ENCODE measurements at places on chromosomes 3 and 15.

- DNase-seq, result no peak
Observed at GRCh38 chr3:109923431-109923830, 586.1 kb upstream of the DPPA4 start.

DNA sequence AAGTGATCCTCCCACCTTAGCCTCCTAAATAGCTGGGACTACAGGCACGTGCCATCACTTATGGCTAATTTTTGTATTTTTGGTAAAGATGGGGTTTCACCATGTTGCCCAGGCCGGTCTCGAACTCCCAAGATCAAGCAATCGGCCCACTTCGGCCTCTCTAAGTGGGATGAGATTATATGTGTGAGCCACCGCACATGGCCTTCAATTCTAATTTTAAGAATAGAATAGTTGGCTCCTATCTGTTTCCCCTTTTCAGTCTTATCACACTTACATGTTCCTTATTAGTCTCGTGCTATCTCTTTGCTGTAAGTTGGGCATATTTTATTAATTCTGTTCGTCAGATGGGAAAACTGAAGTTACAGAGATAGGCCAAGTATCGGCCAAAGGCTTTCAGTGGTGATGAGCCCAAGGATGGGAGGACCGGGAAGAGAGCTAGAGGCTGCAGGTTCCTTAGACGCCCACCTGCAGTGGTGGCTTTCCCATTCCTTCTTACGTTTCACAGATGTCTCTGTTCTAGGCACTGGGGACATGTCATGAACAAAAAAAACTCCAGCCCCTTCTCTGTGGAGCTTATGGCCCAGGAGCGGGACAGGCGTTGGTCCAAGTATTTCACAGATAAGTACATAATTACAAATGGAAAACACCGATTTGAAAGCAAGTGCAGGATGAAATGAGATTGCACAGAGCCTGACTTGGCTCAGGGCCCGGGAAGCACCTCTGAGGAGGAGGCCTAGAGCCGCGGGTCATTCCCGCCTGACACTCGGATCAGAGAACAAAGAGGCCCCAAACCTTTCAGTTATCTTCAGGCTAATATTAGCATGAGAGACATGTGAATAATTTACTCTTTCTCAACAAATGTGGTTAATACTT lies 91.1 kb upstream of the KLF13 start:
- DNase-seq, result no peak

DNA sequence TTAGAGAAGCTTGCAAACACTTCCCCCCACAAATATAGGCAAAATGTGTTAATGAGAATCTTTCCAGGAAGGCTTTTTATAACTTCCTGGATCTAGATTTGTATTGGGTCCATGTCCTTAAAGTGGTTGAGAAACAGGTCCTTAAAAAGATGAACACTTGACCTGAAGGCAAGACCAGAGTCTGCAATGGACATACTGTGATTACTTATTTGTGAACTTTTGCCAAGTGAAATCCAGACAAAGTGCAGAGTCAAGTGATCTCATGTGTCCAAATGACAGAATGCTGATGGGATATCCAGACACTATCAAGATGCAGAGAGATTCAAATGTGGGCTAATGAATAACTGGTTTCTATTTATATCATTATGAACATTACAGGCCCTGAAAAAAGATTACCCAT lies 43.8 kb downstream of the FRMD4B start:
- no peak for DNase-seq

- DNase-seq, result no peak
Observed at GRCh38 chr3:78176869-78177268, 1137.0 kb downstream of the ROBO2 start.

- DNase-seq, result no peak
Observed at GRCh38 chr3:152053866-152054265, 180.4 kb downstream of the SUCNR1 start.

- no peak for DNase-seq
Observed at GRCh38 chr3:108973019-108973418, 19.3 kb upstream of the GUCA1C start.

GRCh38 chr3:39278616-39278935 lies 1.3 kb downstream of the CX3CR1 start:
- DNase-seq, result no peak

DNA sequence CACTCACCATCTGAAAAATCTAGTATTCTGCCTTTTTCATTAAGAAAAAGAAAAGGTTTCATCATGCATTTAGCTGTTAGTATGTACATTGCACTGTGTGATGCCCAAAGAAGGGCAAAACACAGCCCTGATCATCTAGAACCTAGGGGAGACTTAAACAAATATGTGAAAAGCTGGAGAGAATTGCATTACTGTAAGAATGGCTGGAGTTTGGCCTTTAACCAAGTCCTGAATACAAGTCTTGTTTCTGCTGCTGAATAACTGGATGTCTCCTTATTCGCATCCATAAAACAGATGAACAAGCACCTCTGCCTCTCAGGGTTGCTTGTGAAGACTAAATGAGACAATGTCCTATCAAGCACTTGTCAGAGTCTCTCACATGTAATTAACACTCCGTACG lies 233.4 kb upstream of the LRTM1 start:
- DNase-seq, result no peak

GRCh38 chr3:72848703-72849081 lies 447 bp upstream of the SHQ1 start:
- DNase-seq, result no peak

GRCh38 chr15:51128701-51129100 lies 34.0 kb upstream of the TNFAIP8L3 start:
- no peak for DNase-seq

DNA sequence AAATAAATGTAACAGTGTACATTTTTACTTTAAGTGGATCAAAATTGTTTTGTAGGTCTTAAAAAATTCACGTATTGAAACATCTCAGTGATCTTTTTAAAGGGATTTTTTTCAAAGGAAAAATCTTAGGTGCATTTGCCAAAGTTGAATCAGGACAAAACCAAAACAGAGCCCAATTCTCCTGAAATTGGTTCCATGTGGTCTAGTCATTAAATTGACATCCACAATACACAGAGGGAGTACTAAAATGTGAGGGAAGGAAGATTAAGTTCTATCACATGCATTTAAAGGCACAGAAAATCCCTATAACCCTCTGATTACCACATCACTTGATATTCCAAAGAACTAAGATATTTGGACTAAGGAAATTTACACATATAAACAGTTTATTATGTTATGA lies 39.3 kb upstream of the HDC start:
- DNase-seq, result no peak

DNA sequence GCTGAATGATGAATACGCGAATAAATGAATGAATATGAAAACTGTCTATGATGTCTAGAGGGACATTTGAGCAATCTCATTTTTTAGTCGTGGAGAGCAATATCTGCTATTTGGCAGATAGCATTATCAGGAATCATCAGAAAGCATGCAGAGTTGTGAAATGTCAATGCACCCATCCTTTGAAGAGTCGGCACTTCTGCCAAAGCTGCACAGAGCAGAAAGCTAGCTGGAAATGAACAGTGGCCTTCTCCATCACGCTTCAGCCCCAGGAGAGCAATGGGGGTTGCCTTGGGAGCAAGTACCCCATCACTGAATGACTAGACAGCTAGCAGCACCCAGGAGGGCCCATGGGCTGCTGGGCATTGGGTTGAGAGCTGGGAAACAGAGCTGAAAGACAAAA lies 69.1 kb upstream of the PROK2 start:
- DNase-seq, result no peak

DNA sequence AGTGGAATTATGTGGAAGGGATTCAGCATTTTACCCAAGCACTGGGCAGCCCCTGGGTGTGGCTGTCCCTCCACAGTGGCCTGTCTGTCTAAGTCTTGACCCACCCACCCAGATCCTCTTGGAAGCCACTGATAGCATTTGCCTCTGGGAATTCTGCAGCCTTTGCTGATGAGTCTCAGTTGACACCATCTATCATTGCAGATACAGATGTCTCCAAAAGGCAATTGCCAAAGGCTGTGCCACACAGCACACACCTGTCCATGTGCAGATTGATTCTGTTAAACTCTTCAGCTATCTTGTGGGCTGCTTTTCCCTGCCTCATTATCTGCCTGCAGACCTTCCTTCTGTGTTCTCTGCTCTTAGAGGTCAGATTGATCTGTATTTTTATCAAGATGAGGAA lies 18.1 kb downstream of the CX3CR1 start:
- no peak for DNase-seq

DNA sequence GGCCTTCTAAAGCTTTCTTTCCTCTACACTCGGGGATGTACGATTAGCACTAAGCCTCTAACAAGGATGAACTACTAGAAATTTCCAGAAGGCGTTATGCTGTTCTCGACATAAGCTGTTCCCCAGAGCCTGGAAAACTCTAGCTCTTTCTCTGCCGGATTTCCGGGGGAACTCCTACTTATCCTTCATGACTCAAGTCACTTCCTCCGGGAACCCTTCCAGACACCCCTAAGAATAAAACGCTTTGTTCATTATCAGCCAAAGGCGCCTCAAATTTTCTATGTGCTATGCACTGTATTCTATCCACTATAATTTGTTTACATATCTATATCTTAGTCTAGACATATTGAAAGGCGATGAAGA lies 455 bp upstream of the SNAP23 start:
- no peak for DNase-seq

GRCh38 chr15:57866149-57866736 lies 159.7 kb downstream of the POLR2M start:
- DNase-seq, result no peak

DNA sequence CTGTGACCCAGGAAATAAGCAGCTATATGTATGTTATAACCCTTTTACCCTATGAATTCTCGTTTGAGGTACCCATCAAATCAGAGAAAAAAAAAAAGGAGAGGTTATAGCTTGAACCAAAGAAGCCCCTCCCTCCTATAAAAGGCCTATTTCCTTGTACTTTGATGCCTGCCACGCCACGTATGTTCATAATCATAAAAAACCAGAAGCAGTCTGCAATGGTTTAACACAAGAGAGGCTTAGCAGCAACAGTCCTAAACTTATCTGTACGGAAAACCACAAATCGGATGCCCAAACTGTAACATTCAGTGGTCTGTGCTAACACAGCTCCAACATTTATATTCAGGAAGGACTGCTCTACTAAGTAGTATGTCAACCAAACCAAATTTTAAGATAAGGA lies 21.2 kb downstream of the CCR8 start:
- no peak for DNase-seq

GRCh38 chr3:194745422-194746184 lies 59.9 kb downstream of the FAM43A start:
- DNase-seq, result no peak

DNA sequence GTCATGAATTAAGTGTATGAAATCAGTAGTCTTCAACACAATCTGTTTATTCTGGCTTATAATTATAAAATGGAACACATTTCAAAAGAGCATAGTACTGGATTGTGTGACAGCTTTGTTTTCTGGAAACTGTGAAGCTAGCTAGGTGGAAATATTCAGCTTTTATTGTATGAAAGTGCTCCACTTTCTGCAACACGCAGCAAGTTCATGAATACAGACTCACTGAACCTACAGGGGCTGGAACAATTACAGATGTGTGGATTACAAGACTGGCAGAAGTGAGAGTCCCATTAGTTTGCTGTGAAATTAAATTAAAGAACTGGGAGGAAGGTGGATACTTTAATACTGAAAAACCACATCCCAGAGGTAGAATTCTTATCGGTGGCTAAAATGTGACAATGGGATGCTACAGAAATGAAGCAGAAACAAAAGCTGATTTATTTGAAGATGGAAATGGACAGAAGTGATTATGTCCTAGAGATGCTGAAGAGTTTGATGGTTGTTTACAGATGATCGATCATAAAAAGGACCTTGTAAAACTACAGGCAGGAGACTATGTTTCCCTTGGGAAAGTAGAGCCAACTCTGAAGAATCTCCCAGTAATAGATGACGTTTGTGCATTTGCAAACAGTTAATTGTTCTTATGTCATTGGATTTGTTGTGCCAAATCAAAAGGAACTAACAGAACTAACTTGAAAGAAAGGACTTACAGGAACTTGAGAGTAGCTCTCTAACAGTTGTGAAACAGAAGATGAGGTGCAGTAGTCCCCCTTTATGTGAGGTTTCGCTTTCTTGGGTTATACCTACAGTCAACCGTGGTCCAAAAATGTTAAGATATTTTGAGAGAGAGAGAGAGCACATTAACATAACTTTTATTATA lies 15.7 kb downstream of the TF start:
- no peak for DNase-seq

GRCh38 chr15:94004697-94005096 lies 226.7 kb upstream of the MCTP2 start:
- no peak for DNase-seq

DNA sequence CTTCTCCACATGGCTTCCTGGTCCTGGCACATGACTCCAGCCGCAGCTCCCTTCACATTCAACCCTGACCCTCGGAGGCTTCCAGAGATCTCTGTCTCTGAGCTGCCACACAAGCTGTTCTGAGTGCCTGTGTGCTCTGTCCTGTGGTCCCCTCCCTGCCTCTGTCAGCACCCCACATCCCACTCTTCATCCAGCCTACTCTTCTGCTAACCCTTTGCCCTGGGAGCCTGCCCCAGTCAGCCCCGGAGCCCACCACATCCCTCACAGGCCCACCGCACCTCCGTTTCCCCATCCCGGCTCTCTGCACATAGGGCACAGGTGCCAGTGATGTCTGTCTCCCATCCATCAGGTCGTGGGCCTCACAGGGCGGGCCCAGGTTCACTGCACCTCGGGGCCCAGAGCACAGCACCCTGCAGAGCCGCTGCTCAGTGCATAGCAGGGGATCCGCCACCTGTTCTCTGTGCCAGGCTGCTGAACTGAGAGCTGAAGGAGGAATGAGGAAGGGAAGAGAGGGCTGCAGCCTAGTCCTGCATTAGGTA lies 133.6 kb downstream of the UACA start:
- DNase-seq, result no peak

DNA sequence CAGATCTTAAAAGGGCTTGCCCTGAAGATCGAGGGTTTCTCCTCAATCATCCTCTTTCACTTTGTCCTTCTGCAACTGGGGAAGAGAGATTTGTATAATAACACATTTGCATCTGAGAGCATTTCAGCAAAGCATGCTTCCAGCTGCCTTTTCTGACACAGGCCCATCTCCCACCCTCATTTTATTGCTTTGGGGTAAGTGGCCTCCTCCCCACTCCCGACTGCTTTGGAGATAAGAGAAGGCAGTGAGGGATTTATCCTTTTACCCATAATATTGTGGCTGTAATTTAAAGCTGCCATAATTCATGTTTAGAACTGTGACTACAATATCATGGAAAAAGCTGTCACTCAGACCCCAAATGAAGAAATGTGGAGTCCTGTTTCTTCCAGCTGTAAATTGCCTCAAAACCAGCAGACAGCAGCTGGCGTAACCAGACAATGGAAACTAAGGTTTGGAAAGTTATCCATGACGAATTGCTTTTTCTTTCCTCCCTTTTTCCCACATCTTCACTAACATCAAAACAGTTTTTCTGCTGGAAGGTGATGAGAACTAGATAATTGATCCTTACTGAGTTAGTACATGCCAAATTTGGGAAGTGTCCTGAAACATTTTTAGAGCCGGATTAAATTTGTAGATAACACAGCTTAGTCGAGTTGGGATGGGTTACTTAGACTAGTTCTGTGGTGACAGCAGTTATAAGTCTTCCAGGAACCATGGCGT lies 104.2 kb upstream of the PFN2 start:
- DNase-seq, result no peak

- no peak for DNase-seq
Observed at GRCh38 chr3:101851072-101851770, 1.9 kb downstream of the NFKBIZ start.

GRCh38 chr3:194736896-194737600 lies 51.4 kb downstream of the FAM43A start:
- DNase-seq, result no peak

Data from stimulated activated CD4-positive, alpha-beta T cell treated with anti-CD3 and anti-CD28 coated beads, Interleukin-1b, Interleukin-23, amount 100 ng/mL, for 1 hour (primary cell).